ENCODE measurements at places on chromosomes 7 and 10.

DNA sequence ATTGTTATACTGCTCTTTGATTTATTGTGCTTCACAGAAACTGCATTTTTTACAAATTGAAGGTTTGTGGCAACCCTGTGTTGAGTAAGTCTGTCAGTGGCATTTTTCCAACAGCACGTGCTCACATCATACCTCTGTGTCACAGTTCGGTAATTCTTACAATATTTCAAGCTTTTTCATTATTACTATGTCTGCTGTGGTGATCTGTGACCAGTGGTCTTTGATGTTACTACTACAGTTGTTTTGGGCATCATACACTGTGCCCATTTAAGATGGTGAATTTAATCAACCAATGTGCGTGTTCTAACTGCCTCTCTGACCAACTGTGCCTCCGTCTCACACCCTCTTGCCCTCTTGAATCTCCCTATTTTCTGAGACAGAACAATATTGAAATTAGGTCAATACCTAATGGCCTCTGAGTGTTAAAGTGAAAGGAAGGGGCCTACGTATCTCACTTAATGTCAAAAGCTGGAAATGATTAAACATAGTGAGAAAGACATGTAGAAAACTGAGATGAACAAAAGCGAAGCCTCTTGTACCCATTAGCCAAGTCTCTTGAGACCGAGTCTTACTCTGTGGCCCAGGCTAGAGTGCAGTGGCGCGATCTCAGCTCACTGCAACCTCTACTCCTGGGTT is 20.2 kb upstream of the ASL start:
- no peak for DNase-seq

DNA sequence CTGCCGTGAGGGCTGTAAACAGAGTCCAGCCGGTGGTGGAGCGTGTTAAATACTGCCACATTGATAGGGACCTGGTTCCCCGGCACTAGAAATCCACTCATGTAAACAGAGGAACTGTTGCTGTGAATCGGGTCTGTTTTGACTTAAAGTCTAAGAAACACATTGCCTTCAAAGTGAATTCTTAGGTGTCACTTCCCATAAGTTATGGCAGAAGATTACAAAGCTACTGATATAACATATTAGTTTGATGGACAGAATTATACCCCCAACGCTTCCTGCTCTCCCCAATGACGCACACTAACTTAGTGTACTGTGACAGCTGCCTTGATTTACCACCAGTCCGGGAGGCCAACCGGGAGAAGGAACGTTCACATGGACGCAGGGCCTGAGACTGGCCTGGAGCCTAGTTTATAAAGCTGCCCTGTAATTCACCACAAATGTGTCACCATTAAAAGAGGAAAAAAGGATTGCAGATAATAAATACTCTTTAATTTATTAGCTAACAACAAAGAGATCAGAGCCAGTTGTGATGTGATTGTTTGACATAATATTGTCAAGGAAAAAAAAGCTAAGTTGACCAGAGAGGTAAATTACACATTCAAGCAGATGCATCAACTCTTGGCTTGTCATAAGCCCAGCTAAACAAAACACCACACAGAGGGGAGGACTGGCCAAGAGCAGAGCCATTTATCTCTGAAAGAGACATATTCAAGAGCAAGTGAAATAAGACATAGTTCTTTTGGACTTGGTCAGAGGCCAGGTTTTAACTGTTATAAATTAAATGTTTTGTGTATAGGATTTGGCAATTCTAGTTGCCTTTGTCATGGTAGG is 820.6 kb downstream of the LRMDA start:
- DNase-seq: no peak

- DNase-seq: no peak
Measured at GRCh38 chr10:73954737-73955136, 43.2 kb upstream of the VCL start.

DNA sequence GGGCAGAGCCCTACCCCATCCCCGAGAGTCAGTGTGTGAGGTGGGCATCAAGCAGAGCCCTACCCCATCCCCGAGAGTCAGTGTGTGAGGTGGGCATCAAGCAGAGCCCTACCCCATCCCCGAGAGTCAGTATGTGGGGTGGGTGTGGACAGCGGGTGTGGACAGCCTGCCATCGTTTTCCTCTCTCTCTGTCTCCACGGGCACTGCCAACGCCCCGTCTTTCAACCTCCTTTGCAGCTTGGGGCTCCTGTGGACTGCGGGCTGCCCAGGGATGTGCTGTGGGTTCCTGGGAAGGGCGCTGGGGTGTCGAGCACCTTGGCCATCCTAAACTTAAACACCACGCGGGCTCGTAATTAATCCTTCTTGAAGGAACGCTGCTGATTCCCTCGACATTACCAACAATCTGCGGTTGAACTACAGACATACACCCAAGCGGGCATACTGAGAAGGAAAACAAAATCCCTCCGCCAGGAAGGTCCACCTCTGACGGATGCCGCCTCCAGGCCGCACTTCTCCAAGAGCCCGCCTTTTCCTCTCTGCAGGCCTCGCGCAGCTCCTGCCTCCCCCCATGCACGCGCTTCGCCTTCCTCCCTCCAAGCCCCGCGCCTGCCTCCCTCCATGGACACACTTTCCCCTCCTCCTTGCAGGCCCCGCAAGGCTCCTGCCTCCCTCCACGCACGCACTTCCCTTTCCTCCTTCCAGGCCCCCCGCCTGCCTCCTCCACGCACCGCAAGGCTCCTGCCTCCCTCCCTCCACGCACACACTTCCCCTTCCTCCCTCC is 65.1 kb downstream of the ADARB2 start:
- DNase-seq: no peak

DNA sequence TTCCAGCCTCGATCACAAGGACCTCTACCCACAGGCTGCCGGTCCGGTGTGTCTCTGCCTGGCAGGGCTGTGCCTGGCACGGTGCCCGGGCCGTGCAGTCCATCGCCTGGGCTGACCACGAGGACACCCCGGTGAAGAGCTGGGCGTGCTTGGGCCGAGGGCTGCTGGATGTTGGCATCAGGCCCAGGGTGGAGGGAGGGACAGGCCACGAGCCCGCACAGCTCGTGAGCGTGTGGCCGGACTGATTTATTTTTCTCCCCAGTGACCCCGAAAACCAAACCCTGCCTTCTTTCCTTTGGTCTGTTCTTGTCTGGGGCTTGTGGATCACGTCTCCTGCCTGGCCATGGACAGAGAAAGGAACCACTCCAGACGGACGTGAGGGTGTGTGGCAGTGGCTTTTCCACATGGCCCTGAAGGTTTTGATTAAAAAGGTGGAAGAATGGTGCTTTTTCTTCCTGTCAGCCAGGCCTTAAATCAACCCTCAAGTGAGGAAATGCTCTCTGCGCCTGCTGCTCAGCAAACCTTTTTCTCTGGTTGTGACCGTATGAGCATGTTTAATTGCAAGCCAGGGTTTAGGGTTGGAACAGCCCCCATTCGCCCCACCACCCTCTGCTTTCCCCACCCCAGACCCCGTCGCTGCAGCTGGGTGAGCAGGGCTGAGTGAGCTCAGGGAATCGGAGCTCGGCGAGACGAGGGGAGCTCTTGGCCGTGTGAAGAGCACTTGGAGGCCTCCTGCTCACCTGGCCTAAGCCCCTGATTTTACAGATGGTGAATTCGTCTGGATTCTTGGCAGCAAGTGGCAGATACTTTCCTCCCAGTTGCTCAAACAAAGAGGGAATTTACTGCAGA is 130.1 kb downstream of the RGS10 start:
- no peak for DNase-seq

DNA sequence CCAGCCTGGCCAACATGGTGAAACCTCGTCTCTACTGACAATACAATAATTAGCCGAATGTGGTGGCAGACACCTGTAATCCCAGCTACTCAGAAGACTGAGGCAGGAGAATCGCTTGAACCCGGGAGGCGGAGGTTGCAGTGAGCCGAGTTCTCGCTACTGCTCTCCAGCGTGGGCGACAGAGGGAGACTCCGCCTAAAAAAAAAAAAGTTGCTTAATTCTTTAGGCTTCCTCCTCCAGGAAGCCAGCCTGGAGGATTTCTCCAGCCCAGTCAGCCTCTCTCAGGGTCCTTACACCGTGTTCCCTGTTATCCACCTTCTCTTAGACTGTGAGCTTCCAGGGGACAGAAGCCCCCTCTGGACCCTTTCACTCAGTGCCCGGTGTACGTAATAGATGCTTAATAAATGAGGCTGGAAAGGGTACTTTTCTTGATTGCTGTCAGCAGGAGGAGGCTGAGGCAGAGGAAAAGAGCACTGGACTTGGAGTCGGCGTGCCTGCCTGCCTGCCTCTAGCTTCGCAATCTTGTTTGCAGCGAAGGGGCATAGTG is 16.4 kb upstream of the NODAL start:
- no peak for DNase-seq

All from OCI-M1 (cell line).